Eye (tissue), 1 donor: ENCODE measurements at places on chromosomes 7 and 10.

GRCh38 chr7:101772508-101773211 lies 44.8 kb upstream of the CUX1 start:
- DNase-seq, result no peak

DNA sequence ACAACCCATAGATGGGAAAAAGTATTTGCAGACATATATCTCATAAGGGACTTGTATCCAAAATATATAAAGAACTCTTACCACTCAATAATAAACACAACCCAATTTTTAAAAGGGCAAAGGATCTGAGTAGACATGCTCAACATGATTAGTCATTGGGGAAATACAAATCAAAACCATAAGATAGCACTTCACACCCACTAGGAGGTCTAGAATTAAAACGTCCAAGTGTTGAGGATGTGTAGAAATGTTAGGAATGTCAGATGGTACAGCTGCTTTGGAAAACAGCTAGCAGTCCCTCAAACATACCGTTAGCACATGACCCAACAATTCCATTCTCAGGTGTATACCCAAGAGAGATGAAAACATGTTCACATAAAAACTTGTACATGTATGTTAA lies 8.3 kb downstream of the PSTK start:
- DNase-seq, result no peak

DNA sequence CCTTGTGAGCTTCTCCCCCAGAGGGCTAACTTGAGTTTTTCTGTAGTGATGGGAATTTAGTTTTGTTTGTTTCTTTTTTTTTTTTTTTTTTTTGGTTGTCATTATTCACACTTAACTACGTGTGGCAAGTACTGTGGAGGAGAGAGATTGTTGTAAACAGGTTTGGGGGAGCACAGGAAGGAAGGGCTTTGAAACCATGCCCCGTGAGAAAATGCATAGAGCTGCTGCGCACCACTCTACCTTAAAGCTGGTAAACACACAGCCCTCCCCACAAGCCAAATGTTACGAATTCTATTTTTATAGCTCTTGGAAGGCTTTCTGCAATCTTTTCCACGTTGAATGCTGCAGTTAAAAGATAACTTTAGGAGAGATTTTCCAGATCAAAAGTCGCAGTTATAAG lies 76.2 kb downstream of the ZNF22 start:
- DNase-seq, result no peak

GRCh38 chr10:89563861-89564478 lies 28.6 kb upstream of the SLC16A12 start:
- DNase-seq, result peak; percentile 75

DNA sequence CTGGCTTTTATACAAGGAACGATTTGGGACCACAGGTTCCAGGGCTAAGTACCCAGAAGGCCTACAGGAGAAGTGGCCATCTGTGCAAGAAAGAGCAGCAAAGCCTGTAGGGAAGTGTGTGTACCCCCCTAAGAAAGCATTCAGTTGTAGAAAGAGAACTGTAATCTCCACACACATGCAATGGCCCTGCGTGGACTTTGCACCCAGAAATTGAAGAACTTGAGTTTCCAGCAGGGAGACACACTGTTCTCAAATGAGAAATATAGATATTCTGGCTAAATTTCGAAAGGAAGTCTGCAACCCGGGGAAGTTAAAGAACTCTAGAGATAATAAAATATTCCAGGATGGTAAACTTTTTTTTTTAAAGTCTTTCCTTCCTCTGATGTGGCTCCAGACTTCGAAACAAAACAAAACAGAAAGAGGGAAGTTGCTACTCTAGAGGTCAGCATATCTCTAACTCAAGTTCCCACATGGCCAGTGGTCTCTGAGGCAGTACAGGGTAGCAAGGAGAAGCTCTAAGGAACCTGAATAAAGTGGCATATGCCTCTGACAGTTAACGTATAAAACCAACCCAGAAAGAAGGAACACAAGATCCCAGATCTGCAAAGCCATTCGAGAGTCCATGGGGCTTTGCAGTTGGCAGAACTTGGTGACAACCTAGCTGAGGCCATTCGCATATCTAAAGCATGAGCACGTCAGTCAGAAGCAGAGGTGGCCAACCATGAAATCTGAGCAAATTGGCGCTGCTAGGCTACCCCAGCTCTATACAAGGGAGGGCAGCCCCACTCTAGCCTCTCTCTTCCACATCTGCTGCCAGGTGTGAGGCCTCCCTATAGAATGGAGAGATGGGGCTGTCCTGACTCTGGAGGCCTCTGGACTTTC lies 56.6 kb downstream of the ELMO1 start:
- DNase-seq, result peak; percentile 39

GRCh38 chr10:1526436-1527055 lies 210.8 kb downstream of the ADARB2 start:
- no peak for DNase-seq

DNA sequence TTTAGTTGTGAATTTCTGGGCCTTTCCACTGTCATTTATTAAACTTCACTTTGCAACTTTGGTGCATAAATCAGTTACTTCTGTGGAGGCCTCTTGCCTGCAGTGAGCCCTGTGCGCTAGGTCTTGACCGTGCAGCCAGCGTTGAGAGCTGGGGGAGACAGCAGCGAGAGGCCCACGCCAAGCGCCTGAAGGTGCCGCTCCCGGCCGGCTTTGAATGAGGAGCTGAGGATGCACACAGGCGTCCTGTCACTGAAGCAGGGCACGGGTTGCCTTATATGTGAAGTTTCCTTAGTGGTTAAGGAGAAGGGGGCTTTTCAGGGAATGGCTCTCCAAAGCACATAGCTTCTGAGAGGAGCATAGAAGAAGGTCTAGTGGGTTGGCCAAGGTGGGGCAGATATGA lies 70.9 kb upstream of the CCNY start:
- DNase-seq, result no peak

DNA sequence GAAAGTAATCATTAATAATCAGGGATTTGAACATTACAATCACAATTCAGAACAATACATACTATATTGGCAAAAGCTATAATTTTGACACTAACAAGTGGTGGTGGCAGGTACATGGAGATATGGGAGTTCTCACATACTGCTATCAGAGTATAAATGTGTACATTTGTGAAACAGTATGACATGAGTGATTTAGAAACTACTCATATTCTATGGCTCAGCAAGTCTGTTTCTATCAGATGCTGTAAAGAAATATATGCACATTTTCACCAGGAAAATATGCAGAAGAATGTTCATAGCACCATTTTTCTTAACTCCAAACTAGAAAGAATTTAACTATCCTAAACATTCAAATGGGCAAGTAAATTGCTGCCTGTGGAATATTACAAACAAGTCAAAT lies 620.0 kb downstream of the SH2D4B start:
- no peak for DNase-seq

DNA sequence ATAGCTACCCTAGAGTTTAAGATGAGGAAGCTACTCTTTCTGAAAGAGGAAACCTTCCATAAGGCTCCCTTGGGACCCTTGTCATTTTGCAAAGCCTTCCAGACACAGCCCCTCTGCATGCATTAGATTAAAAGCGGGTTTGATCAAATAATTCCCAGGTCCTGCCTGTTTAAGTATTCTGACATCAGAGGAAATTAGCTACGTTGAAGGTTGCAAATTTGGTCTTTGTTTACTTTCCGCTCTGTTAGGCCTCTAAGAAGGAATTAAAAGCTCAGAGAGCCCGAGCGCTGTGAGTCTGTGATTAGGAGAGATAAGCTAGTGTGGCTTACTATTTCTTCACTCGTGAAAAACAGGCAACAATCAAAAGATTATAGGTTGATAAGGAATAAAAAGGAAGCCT lies 1.4 kb upstream of the THSD7A start:
- peak; percentile 68 for DNase-seq

- DNase-seq, result peak; percentile 81
Measured at GRCh38 chr10:11165591-11166543, 148.2 kb downstream of the CELF2 start.

- no peak for DNase-seq
Measured at GRCh38 chr10:33897291-33897752, 562.9 kb upstream of the NRP1 start.

DNA sequence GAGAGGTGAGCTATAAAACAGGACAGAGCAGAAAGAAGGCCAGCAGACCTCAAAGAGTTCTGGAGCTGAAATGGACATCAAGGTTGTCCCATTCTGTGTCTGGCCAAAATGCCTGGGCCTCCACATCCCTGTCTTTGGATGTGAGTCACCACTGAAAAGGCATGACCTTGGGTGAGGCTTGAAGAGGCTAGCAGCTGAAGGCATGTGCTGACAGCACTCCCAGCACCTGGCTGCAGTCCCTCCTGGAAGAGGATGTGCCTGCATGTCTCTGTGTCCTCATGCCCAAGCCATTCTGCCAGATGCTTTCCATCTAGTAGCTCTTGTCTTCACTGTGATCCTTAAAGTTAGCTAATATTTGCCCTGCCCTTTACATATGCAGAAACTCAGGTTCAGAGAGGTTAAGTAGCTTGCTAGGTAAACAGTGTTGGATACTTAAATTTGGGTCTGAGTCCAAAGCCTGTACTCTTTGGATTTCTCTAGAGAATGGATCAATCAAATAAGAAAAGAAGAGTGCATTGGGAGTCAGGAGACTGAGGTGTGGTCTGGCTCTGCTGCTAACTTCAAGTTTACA lies 35.8 kb downstream of the HECW1 start:
- no peak for DNase-seq

- no peak for DNase-seq
Measured at GRCh38 chr10:47133871-47134570, 166.0 kb upstream of the GDF10 start.

- DNase-seq, result no peak
Measured at GRCh38 chr10:76149182-76149581, 717.8 kb downstream of the LRMDA start.

DNA sequence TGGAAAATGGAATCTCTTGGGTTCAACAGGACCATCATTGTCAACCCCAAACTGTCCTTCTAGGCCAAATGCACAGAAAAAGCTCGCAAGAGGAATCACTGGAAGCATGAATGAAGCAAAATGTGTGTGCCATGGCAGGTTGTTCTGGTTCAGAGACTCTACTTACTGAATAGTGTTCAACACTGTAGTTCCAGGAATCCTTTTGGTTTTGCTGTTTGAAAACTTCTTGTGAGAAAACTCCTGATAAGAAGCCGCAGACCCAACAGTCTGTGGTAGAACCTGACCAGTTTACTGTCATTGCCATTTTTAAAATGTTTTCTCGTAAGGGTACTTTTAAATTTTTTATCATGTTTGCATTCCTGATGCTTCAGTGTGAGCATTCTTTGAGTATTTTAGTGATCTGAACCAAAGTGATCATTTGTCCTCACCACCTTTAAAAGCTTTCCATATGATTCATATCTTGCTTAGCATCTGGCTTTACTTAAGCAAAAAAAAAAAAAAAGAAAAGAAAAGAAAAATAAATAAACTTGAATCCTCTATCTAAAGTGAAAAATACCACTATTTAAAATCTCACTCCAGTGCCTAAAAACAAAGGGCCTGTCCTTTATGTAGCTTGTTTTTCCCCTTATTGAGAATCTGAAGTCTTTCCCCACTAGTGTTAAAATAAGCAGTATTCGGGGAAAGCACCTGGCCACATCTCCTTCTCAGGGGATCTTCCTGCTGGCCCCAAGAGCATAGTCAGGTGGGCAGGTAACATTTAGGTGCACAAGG lies 92.4 kb downstream of the WNT2 start:
- no peak for DNase-seq

DNA sequence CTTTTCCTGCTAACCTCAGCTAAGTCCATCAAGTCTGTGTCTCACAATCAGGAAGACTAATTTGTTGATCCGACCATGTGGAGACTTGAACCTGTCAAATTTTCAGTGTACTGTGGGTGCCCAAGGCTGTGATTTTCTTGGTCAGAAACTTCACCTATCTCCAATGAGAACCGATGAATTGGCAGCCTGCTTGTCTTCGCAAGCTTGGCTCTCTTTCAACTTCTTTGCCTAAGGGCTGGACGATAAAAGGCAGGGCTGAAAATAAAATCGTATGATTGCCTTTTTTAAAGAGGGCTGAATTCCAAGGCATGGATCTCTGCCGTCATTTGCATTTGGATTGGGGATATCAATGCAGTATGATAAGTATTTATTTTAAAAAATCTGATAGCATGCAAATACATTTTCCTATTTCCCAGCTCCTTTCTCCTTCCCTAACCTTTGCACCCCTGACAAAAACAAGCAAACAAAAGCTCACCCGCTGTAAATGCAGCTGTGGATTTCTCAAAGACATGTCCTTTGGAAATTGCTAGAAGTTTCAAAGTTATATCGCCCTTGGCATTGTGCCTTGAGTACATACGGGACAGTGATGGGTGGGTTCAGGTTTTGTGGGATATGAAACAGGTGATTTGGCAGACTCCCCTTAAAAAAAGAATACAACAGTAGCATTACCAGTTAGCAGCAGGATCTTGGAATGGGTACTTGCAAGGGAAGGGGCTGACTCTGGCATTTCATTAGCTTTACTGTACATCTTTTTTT lies 80.6 kb downstream of the NPTX2 start:
- no peak for DNase-seq

DNA sequence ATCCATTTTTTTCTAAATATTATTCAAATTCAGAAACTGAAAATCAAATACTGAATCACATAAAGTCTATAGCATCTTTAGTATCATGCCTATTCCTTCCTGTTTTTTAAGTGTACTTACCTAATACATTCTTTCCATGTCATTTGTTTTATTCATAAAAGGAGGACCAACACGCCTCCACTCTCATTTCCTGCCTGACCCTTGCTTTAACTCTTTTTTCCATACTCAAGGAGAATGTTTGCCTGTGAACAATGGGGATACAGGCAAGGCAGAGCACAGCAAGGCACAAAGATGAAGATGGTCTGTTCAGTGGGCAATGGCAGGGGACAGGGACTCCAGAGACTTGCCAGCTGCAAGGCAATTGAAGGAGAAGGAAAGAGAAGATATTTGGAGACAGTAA lies 121.2 kb upstream of the FEZF1 start:
- no peak for DNase-seq

DNA sequence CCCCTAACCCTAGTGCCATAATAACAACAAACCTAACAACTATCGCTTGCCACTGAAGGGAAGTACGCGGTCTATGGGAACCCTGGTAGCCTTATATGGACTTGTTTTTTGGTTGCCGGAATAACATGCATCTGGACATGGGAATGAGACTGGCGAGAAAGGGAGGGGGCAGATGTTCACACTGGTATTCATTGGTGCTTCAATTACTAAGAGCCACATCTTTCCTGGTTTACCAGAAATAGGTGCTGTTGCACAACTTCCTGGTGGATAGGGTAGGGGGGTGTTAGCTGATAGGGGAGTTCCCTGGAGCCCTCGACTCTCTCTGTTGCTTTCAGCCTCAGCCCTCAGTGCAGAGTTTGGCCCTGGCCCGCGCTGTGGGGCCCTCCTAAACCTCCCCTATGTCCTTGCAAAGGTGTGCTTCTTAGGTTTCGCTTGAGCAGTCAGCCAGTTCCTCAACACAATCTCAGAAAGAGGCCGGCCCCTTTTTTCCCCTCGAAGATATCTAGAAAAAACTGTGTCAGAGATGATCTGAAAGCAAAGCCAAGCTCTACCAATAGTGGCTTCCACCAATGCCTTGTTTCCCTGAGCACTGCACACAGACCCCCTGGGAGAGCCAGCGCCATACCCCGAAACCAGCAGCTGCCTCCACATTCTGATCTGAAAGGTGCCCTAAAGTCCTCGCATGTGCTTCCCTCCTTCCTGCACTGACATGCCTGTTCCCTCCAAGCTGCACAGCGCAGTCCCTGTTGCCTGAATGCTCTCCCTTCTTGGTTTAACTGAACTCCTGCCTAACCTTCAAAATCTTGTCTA lies 13.5 kb downstream of the TBXAS1 start:
- no peak for DNase-seq

GRCh38 chr10:27801171-27801785 lies 55.7 kb upstream of the MKX start:
- DNase-seq, result no peak

GRCh38 chr10:24652381-24652957 lies 71.2 kb downstream of the ARHGAP21 start:
- DNase-seq, result no peak
